Amniotic epithelial cell (primary cell): ENCODE measurements at places on chromosomes 7 and 10.

- peak; percentile 21 for DNase-seq
Measured at GRCh38 chr7:35988818-35989217, 164.2 kb upstream of the EEPD1 start.

- DNase-seq = no peak
Measured at GRCh38 chr7:141157138-141157765, 83.4 kb downstream of the TMEM178B start.

DNA sequence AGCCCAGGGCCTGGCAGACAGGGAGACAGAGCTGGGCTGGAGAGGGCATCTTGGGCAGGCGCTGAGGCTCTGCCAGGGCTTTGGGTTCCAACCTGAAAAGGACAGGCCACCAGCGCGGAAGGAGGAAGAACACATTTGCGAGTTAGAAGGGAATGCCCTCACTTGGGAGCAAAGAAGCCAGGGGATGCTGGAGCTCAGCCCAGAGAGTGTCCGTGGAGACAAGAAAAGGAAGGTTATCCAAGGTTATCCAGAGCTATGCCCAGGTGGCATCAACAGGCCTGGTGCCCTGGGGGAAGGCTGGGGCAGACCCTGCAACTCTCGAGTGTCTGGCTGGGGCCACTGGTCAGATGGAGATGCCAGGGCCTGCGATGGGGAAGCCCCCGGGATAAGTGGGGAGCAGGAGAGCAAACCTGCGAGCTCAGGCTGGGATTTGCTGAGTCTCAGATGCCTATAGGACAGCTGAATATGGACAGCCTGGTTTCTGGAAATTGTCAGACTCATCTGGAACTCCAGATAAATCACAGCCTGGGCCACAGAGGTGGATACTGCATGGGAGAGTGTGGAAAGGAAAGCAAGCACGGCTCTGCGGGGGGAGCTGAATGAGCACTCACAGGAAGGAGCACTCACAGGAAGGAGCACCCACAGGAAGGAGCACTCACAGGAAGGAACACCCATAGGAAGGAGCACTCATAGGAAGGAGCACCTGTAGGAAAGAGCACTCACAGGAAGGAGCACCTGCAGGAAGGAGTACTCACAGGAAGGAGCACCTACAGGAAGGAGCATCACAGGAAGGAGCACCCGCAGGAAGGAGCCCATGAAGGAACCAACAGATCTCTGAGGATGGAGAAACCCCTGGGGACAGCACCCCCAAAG, 152.1 kb downstream of the ADAM12 start:
- no peak for DNase-seq

DNA sequence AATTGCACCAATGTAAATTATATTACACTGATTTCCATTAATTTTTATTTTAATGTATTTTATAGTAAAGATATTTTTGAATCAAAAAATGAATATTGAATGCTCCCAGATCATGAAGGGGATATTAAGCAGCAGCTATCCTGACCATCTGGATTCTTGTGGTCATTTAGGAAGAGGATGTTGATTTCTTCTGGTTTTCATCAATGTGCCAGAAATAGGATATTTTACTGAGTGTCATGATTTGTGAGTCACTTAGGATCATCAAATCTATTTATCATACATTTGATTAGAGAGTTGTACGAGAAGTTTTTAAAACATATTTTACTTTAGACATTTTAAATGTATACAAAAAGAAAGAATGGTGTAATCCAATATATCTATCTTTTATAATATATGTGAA, 366.3 kb upstream of the CHRM2 start:
- no peak for DNase-seq

- no peak for DNase-seq
Measured at GRCh38 chr10:124592101-124592500, 130.5 kb downstream of the LHPP start.

DNA sequence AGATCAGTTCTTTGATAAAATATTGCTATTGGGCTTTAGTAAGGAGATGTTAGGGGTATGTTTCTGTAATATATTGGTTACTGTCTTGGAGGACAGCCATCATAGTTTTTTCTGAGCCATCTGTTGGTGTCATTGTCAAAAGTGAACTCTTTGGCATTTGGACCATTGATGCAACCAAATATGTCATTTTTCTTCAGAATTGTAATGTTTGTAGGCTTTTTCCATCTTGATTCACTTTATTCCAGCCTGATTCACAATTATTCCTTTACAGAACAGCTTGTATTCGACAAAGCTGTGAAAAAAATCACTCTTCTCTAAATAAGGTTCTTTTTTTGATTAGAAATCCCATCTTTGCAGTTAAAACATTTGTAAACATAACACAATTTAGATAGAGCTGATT, 37.4 kb downstream of the SMNDC1 start:
- DNase-seq = no peak

- DNase-seq = peak; percentile 18
Measured at GRCh38 chr7:20597339-20597738, 18.1 kb upstream of the ABCB5 start.

- no peak for DNase-seq
Measured at GRCh38 chr10:96676272-96677112, 43.8 kb downstream of the PIK3AP1 start.

DNA sequence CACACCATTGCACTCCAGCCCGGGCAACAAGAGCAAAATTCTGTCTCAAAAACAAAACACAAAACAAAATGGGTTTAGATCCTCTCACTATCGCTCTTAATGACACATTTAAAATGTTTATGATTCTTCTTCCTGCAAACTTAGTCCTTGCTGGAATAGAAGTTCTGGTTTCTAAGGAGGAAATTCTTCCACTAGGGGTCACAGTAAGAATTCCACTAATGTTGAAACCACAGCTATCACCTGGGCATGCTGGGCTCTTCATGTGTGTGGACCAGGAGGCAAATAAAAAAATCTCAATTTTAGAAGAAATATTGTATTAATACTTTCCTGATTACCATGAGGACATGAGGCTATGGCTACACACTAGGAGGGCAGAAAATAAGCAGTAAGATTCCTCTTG, 915.8 kb downstream of the TYW1 start:
- no peak for DNase-seq

GRCh38 chr10:3045471-3046209, 21.7 kb upstream of the PFKP start:
- peak; percentile 94 for DNase-seq

DNA sequence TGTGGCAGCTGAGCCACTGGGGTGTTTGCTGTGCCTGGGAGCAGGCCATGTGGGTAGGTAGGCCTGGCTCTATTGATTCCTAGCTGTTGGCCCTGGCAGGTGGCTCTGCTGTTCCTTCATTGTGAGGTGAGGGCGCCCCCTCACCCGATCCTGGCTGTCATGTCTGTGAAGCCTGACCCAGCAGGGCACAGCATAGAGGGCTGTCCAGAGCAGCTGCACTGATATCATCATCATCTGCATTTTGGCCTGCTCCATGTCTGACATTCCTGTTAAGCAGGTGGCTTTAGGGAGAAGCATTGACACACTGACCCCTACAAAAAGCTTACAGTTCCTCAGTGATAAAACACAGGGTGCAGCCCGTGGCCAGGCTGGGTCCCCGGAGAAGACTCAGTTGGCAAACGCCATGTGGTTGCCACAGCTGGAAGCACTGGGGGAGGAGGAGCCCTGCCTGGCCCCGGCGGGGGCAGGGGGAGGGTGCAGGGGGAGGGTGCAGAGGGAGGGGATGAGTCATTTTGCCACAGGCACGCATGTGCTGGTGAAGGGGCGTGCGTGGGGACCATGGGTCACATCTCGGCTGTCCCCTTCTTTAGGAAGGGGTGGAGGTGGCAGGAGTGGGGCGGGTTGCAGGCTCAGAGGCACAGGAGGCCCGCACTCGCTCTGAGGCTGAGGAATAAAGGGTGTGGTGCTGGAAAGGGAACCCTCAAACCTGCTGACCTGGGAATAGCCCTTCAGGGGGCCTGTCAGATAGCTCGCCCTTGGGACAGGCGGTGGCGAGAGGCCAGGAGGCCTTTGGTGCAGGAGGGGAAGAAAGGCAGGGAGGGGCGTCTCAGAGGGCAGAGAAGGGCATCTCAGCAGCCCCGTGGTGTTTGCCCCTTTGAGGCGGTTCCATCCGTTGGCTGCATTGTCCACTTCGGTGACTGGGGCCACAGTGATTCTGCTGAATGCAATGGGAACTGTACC, 31.6 kb downstream of the IKZF1 start:
- DNase-seq = no peak

- no peak for DNase-seq
Measured at GRCh38 chr10:98029149-98030092, 1.0 kb downstream of the CRTAC1 start.

- DNase-seq = peak; percentile 13
Measured at GRCh38 chr7:3510101-3511020, 209.3 kb downstream of the SDK1 start.

DNA sequence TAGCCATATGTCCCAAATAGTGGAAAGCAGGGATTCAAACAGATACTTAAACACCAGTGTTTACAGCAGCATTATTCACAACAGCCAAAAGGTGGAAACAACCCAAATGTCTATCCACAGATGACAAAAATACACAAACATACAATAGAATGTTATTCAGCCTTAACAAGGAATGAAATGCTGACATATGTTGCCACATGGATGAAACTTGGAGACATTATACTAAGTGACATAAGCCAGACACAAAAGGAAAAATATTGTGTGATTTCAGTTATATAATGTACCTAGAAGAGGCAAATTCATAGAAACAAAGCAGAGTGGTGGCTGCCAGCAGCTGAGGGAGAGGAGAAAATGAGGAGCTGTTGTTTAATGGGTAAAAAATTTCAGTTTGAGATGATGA, 533.9 kb upstream of the FZD8 start:
- no peak for DNase-seq

DNA sequence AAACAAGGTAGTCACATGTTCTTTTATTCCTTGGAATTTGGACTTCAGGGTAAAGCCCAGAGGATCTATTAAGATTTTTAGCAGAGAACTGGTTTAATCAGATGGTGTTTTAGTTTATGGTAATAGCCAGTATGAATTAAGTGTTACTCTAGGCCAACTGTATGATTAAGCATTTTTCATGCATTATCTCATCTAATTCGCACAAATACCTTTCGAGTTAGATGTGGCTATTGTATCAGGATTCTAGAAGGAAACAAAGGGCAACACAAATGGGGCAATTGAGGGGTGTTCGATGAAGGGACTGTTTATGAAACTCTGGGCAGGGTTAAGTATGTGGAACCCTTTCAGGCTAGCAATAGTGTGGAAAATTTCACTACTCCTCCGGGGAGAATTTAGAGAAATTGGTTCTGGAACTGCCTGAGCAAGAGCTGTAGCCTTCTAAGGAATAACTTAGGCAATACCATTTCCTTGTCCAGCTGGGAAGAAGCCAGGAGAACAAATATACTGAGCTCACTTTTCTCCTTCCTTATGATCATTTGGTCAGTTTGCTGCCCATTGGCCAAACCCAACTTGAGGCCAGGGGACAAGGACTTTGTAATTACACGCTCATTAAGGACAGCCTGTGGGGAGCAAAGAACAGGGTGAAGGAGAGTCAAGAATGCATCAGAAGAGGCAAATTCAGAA, 319.0 kb upstream of the FZD1 start:
- DNase-seq = peak; percentile 34

GRCh38 chr10:35639728-35640401, 2.2 kb downstream of the FZD8 start:
- DNase-seq = peak; percentile 24

- DNase-seq = no peak
Measured at GRCh38 chr10:113384181-113384580, 168.7 kb upstream of the HABP2 start.

DNA sequence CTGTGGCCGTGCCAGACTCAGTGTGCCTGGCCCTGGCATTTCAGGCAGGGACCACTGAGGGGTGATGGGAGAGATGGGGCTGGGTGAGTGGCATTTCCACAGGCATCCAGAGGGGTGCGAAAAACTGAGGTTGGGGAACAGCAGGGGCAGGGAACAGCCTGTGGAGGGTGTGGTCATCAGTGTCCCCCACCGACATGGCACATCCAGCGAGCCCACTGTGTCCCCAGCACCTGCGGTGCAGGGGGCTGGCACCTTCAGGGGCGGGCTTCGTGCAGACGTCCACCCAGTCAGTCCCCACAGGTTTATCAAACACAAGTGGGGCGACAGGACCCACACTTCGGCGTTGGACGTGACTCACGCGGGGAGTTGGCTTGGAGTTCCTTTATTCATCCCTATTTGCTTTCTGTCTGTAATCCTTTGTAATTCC, 14.8 kb downstream of the CUX1 start:
- no peak for DNase-seq

DNA sequence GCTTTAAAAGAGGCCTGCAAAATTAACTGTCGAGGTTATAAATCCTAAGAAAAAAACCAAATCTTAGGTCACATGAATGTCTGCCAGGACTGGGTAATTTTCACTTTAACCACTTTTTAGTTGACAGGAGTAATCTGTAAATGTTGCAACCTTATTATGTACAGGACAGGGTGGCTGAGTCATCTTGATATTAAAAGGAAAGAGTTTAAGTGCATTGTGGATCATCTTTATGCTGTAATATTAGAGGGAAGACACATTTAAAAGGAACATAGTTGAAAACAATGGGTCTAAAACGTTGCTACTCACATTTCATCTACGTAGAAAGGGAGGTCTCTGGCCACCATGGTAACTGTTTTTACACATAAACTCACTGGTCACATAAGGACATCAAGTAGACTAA, 115.5 kb downstream of the LSMEM1 start:
- DNase-seq = peak; percentile 67

- peak; percentile 65 for DNase-seq
Measured at GRCh38 chr7:108007261-108007660, 4.3 kb upstream of the LAMB1 start.

DNA sequence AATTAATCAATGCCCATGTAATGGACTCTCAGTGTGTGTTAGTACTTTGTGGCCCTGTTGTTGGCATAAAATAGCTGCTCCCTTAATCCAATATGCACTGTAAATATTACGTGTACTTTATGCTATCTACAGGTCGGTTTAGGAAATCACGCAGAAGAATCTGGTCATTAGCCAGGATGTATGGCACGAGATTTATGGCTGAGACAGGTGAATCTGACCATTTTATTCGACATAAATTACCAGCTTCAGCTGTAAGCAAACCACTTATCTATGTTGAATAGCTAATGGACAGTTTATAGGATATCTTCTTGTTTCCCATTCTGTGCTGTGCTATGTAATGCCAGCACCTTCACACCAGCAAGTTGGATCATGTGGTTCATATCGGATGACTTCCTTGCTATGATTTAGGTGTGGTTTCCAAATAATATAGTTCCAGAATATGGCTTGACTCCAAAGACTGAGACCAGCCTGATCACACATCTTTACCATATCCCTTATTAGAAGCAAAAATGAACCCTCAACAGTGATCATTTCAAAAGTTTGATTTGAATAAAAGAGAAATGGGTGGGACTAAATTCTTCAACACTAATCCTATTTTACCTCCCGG, 301.4 kb downstream of the AHR start:
- no peak for DNase-seq
